ENCODE measurements at places on chromosomes 3 and 15.

DNA sequence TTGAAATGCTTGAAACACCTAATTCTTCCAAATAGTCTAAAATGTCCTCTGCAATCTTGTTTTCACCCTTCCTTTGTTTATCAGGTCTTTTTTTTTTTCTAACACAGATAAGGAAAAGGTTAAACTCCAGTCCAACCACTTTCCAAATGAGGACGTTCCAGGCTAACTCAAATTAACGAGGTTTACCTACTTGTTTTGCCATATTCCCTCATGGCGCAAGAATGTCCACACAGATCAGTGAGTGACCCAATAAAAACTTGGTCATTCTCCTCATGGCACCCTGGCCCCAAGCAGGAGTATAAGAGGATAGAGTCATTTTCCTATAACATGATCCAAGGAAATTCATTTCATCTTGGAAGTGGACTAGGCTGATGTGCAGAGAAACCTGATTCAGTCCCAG, 6.6 kb upstream of the LIPC start:
- DNase-seq, result no peak

- DNase-seq, result no peak
Measured at GRCh38 chr3:9101286-9101685, 138.0 kb upstream of the RAD18 start.

DNA sequence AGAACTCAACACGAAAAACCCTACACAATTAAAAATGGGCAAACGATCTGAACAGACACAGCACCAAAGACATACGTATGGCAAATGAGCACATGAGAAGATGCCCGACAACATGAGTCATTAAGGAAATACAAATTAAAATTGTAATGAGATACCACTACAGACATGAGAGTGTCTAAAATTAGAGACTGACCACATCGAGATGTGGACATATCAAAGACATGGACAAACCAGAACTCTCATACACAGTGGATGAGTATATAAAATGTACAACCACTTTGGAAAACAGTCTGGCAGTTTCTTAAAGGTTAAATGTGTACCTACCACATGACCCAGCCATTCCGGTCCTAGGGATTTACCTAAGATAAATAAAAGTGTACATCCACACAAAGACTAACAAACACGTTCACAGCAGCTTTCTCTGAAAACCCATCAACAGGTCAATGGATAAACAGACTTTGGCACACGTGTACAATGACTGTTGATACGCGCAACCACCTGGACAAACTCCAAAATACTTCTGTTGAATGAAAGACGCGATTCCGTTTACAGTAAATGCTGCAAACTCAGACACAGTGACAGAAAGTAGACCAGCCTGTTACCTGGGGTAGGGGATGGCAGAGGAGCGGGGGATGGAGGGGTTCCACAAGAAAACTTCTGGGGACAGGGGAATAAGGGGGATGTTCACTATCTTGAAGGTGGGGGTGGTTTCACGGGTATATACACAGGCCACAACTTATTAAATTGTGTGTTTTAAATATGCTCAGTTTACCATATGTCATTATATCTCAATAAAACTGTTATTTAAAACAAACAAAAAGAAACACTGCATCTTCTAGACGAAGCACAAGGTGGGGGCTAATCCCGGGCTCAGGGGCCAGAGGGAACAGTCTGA, 2.1 kb downstream of the TNK2 start:
- DNase-seq, result no peak

DNA sequence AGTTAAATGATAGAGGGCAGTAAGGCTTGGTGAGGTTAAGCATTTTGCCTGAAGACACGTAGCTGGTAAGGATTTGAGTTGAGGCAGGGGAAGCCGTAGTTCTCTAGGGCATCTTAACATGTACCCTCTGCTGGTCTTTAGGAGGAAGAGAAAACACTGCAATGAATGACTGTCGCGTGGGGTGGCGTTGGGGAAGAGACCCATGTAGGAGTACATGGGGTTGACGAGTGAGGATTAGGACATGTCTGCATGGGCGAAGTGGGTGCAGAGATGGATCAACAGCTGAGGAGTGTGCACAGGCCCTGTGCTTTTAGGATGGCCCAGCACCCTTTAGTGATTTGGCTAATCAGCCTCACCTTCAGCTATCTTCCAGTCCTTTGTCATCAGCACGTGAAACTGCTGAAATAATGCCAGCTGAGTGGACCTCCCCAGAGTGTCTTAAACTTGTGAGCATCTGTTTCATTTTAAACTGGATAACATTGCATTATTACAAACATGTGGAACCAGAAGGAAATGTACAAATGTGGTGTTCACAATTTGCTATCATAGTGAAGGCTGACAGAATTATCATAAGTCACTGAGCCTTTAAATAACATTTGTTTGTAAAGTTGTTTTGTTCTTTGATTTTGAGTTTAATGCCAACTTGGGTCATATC, 15.3 kb downstream of the P2RY14 start:
- DNase-seq, result no peak
